ENCODE measurements at places on chromosomes 1 and 21. TPM values are rescaled to one million over a fixed set of nuclear protein-coding genes. Genes with fewer than 3 reads are reported as not detected.

OR2AK2 gene
- total RNA-seq, result not detected

ILDR2 gene
- total RNA-seq, result 0.67 TPM

CLCA2 gene
- total RNA-seq, result not detected

TRIM63 gene
- not detected for total RNA-seq

SLAMF7 gene
- total RNA-seq, result 0.76 TPM
